Globus pallidus (tissue), 1 donor: ENCODE measurements at places on chromosomes 4 and X.

DNA sequence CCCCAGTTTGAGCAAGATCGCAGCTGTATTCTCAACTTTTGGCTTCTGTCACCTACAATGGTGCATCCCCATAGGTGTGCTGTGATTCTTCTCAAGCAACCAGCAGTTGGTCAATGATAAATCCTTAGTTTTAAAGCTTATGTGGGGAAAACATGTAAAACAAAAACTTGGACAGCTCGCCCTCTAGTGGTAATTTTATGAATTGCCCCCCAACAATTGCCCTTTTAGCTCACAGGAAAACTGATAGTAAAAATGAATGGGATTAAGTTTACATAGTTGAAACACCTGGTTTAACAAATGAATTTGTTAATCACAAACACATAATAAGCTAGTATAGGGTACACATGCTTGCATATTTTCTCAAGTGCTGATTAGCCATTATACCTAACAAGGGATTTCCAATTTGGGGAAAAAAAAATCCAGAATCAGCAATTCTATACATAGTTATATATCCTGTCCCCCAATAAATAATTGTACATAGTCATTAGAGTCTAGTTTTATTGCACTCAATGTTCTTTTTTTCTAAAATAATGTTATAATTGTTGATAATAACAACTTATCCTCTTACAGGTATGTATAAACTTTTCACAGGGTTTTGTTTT is 30.1 kb downstream of the TEX13A start:
- peak; percentile 5 for DNase-seq

- DNase-seq: no peak
Measured at GRCh38 chr4:1061760-1062159, 50.3 kb downstream of the FGFRL1 start.

DNA sequence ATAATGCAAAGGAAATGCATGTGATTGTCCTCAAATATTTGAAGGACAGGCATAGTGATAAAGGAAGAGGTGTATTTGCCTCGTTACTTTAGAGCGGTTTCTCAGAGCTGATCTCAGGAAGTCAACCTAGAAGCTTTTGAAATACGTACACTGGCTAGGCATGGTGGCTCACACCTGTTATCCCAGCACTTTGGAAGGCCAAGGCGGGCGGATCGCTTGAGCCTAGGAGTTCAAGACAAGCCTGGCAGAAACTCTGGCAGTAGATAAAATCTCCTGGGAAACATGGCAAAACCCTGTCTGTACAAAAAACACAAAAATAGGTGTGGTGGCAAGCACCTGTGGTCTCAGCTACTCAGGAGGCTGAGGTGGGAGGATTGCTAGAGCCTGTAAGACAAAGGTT is 24.9 kb downstream of the SMARCAD1 start:
- no peak for DNase-seq

- DNase-seq: no peak
Measured at GRCh38 chr4:180675359-180675650, 1567.9 kb upstream of the TENM3 start.

DNA sequence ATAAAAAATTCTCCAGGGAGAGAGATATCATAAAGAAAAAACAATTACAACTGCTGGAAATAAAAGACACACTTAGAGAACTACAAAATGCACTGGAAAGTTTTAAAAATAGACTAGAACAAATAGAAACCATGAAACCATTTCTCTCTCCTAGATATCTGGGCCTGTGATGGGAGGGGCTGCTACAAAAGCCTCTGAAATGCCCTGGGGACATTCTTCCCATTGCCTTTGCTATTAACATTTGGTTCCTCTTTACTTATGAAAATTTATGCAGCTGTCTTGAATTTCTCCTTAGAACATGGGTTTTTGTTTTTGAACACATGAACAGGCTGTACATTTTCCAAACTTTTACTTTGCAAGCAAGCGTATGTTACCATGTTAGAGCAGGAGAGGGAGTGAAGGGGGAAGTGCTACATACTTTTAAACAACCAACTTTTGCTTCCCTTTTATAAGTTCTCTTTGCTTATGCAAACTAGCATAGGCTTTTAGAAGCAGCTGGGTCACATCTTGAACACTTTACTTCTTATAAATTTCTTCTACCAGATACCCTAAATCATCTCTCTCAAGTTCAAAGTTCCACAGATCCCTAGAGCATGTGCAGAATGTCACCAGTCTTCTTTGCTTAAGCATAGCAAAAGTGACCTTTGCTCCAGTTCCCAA is 47.9 kb upstream of the PACRGL start:
- no peak for DNase-seq

DNA sequence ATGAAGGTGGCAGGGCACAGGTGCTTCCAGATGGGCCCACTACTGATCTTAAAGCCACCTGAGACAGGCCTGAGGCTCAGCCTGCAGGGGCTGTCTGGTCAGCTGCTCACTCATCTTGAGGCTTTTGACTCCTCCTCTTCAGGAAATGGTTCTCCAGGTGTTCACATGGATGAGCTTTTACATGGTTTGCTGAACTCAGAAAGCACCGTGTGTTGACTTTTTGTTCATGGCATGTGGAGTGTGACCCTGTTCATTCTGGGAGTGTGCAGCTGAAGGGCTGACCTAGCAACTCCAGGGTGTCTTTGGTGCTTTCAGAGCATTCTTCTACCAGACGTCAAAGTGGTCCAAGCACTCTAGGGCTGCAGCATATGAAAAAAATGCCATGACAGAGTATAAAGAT is 111.1 kb downstream of the CCNG2 start:
- no peak for DNase-seq

- no peak for DNase-seq
Measured at GRCh38 chr4:148514581-148514980, 72.4 kb upstream of the NR3C2 start.

GRCh38 chr4:2390146-2390545 is 28.3 kb downstream of the ZFYVE28 start:
- no peak for DNase-seq

GRCh38 chr4:108891896-108892590 is 129.2 kb upstream of the ETNPPL start:
- DNase-seq: no peak

GRCh38 chrX:37754516-37754915 is 25.3 kb upstream of the CYBB start:
- no peak for DNase-seq

- no peak for DNase-seq
Measured at GRCh38 chr4:56703378-56703777, 22.3 kb upstream of the HOPX start.

GRCh38 chr4:4433941-4434340 is 47.0 kb downstream of the NSG1 start:
- DNase-seq: no peak

GRCh38 chr4:35925806-35926205 is 318.5 kb downstream of the ARAP2 start:
- no peak for DNase-seq

- no peak for DNase-seq
Measured at GRCh38 chr4:125729171-125729570, 414.4 kb downstream of the FAT4 start.

DNA sequence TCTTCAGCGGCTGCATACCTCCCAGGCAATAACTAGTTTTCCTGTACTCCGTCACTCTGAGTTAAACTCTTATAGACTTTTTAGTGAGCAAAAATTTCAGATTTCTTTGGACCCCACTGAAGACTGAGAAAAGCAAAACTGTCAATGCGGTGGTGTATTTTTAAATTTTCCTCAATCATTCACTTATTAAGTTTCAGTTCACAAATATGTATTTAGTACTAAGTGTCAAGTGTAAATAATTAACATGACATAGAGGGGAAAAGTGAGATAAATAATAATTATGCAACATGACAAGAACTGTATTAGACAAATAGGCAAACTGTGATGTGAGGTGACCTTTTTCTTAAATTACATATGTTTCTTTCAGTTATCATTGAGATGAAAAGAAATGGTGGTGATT is 124.4 kb downstream of the NAF1 start:
- no peak for DNase-seq

- DNase-seq: no peak
Measured at GRCh38 chr4:86640469-86640868, 46.4 kb downstream of the PTPN13 start.

DNA sequence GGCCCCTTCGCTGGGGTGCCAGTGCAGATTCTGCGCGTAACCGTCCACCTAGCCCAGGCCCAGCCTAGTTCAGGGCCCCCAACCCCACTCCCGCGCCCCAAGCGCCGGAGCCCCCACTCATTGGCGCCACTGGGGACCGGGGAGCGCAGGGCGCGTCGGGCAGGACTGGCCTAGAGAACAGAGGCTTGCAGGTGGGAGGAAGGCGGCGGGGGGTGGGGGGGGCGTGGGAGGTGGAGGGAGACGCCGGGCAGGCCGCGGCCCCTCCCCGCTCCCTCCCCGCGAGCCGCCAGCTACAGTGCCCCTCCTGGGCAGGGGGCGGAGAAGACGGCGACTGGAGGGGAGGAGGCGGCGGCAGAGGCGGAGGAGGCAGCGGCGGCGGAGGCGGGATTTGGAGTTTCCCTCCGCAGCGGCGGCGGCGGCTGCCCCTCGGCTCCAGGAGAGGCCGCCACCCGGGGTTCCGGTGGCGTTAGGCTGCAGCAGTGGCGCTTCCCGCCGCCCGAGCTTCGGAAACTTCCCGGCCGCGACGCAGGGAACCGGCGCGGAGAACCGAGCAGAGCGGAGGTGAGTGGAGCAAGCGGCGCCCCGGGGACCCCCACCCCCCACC is 4.8 kb upstream of the DUSP9 start:
- DNase-seq: no peak

DNA sequence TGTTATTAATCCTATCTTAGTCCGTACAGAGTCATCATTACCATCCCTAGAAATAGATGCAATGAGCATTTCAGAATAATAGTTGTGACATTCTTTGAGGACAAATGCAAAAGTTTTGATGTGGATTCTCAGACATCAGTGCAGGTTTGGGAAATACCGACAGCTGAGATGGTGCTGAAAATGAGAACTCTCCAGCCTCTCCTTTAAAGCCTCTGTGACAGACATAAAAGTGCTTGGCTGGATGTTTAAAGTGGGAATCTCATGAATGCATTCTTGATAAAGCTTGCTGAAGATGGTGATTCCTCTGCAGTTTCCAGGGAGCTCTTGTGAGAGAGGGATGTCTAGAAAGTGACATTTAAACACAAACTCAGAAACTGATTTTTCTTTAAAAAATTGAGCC is 35.0 kb upstream of the SLC7A11 start:
- DNase-seq: no peak

DNA sequence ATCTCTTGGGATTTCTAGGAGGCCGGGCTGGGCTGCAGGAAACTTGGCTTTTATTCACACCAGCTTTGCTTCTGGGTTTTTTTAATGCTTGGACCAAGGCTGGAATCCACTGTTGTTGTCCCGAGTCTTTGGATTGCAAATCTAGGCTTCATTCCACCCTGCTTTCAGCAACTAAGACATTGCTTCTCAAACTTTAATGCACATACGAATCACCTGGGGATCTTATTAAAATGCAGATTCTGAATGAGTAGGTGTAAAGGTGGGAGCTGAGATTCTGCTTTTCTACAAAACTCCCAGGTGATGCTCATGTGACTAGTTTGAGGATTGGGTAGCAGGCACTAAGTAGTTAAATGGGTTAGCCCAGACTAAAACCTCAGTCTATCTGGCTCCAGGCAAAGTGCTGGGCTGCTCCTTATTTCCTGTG is 39.2 kb upstream of the GPC4 start:
- DNase-seq: no peak

DNA sequence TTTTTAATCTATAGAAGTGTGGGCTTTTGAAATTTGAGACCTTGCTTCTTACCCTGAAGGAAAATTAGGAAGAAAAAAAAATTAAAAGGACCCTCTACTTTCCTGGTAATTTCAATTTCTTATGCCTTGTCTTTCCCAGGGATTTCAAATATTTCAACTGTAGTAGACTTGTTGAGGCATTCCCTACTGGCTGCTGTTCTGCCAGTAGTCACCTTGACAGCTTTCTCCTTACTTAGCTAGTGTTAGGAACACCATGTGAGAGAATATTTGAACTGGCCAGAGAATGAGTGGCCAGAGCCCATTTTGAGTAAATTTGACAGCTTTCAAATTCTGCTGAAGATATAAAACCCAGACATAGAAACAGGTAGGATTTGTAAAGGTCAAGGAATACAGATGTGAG is 24.0 kb upstream of the GBA3 start:
- no peak for DNase-seq

- DNase-seq: no peak
Measured at GRCh38 chr4:25873632-25874129, 10.9 kb upstream of the SEL1L3 start.

- DNase-seq: no peak
Measured at GRCh38 chrX:97234471-97235081, 350.9 kb downstream of the RPA4 start.

- no peak for DNase-seq
Measured at GRCh38 chrX:122026665-122027064, 979.3 kb downstream of the GLUD2 start.

- DNase-seq: no peak
Measured at GRCh38 chrX:12771445-12772069, 19.7 kb upstream of the PRPS2 start.

DNA sequence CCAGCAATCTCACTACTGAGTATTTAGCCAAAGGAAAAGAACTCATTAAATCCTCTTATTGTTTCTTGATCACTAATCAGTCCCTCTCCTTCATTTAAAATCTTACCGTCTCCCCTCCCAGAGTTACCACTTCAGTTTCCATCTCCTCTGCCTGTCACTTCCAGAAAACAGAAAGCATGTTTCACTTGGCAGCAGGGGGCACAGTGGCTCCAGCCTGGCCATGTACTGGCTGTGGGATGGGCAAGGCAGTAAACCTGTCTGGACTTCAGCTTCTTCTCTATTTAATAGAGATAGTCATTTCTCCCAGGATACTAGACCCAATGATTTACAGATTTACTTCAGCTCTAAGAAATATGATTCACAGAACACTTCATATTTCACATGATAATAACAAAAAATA is 63.2 kb downstream of the CD40LG start:
- DNase-seq: peak; percentile 24

- DNase-seq: no peak
Measured at GRCh38 chr4:125492957-125493356, 178.2 kb downstream of the FAT4 start.

DNA sequence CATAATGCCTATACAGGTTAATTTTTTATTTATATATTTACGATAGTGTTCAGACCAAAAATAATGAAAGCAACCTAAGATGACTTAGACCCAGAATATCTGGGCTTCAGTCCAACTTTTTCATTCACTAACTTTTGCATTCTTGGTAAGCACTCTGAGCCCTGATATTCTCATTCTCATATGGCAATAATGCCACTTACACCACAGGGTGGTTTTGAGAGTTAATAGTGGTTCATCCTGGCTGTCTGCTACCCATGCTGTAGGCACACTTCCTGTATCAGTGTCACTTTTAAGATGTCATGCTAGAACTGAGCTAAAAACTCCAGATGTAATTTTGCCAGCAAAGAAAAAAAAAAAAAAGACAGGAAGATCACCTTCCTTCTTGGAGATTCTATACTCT is 508.7 kb upstream of the FMR1 start:
- no peak for DNase-seq

GRCh38 chr4:126604268-126604867 is 1028.4 kb upstream of the INTU start:
- peak; percentile 40 for DNase-seq

- DNase-seq: no peak
Measured at GRCh38 chr4:77142646-77143028, 14.4 kb upstream of the CCNG2 start.

GRCh38 chr4:29588617-29589016 is 1131.6 kb upstream of the PCDH7 start:
- DNase-seq: no peak
